ENCODE measurements at places on chromosomes 1 and 21.

- no peak for DNase-seq
These were observed 17.3 kb upstream of the LORICRIN start for GRCh38 chr1:153242160-153242559.

GRCh38 chr1:63847308-63847910, 73.6 kb downstream of the ROR1 start:
- DNase-seq, result peak; percentile 40

GRCh38 chr1:17877896-17878295, 122.8 kb downstream of the ACTL8 start:
- no peak for DNase-seq

GRCh38 chr1:31249854-31250253, 10.2 kb upstream of the NKAIN1 start:
- no peak for DNase-seq

GRCh38 chr1:74160046-74160445, 37.9 kb downstream of the LRRIQ3 start:
- DNase-seq, result no peak

- DNase-seq, result no peak
These were observed 105.1 kb upstream of the ACTRT2 start for GRCh38 chr1:2916153-2916552.

GRCh38 chr1:89295187-89295586, 22.5 kb upstream of the GBP5 start:
- DNase-seq, result no peak

DNA sequence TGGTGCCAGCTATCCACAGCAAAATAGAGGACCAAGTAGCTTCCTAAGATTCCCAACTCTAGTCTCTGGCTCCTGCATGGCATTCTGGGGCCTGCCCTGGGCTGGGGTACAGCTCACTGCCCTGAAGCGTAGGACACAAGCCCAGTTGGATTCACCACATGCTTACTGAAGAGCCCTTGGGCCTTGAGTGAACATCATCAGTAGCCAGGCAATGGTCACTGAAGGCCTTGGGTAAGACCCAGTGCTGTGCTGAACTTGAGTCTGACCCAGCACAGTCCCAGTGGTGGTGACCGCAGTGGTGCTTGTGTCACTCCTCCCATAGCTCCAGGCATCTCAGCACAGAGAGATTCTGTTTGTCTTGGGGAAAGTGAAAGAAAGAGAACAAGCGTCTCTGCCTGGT, 7.7 kb upstream of the LCE3A start:
- no peak for DNase-seq

- DNase-seq, result no peak
These were observed 95.1 kb downstream of the RHOU start for GRCh38 chr1:228830185-228830953.

GRCh38 chr1:166888373-166889111, 12.5 kb upstream of the TADA1 start:
- DNase-seq, result no peak

GRCh38 chr1:186218654-186219352, 156.2 kb downstream of the TPR start:
- DNase-seq, result no peak

DNA sequence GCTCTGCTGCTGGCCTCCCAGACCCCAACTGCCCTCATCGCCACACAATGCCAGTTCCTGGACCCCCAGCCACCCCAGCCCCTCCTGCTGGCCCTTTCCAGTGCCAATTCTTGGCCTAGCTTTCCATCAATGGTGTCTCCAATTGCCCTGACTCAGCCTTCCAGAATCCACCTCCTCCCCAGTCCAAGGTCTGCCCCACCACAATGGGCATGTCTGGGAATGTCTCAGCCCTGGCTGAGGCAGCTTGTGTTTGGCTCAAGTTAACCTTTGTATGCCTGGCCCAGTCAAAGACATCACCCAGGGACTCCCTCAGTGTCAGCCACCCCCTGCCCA, 16.4 kb downstream of the ALDH4A1 start:
- DNase-seq, result peak; percentile 82

GRCh38 chr1:85358702-85359438, 82.4 kb upstream of the BCL10 start:
- no peak for DNase-seq

DNA sequence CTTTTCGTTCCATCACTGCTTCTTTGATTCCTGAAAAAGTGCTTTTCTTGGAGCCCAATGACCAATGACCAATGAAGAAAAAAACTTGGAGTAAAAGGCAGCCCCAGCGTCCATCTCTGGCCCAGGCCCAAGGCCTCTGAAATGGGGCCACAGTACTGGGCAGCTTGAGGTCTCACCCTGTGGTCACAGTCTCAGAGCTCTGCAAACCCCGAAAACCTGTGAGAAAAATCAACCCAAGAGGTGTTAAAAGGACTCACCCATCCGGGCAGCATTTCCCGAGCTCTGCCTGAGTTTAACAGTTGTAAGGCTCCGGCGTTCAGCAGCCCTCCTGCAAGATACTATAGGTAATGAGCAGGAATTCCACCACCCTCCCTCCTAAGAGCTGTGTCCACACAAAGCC, 2.1 kb upstream of the EFHD2 start:
- no peak for DNase-seq

GRCh38 chr1:236016782-236017400, 48.0 kb downstream of the NID1 start:
- DNase-seq, result peak; percentile 66

DNA sequence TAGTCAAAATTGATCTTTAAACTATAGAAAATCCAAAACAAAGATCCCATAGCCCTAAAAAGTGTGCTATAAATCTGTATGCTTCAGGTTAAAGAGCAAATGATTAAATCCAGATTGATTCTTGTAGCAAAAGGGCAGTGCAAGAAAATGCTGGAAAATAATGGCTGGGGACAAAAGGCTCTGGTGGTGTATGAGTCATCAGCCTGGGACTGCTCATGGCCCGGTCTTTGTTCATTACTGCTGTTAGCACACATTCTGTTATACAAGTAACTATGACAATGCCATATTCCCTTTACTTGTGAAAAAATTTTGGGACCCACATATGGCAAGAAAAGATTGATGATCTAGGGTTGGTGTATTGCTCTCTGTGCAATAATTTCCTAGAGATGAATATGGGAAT, 89.1 kb downstream of the RWDD3 start:
- no peak for DNase-seq

DNA sequence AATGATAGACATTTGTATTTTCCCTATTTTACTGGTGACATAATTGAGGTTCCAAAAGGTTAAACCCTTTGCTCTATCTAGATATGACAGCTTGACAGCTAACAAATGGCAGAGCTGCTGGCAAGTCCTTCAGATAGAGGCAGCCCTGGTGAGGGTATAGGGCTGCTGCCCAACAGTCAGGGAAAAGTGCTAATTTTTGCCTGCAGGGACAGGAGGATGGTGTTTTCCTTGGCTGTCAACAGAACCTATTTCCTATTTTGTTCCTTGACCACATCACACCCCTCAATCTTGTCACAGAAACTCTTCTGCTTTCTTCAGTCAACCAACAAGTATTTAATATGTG, 12.3 kb downstream of the GPA33 start:
- DNase-seq, result no peak

DNA sequence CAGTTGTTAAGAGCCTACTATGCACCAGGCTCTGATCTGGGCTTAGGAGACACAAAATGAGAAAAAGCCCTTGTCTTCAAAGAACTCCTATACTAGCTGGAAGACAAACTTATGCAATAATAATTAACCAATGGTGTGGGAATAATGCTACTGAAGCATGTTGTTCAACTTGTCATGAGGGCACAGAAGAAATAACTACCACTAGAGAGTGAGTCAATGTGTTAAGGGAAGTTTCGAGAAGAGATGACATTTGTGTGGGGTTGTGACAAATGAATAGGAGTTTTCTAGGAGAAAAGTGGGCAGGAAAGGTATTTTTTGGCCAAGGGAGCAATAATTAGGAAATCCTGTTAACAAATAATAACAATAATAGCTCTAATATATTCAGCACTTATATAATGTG, 205.0 kb downstream of the PDE4B start:
- DNase-seq, result no peak

DNA sequence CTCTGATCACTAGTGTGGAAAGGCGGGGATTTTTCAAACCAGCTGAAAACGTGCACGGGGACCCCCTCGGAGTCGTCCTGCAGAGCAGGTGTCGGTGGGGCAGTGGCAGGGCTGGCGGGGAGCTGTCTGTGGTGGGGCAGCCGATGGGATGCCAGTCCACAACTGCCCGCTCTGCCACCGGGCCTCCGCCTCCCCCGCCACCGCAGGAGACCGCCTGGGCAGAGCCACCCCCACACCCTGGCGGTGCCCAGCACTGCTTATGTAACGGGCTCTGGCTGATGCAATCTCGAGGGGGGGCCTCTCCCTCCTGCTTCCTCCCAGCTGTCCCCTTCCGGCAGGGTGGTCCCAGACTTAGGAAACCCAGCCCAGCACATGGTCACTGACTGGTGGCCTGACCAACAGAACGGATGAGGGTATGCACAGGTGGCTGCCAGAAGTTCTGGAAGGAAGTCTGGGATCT, 9.3 kb downstream of the CHD5 start:
- DNase-seq, result no peak

- DNase-seq, result peak; percentile 49
These were observed 181.8 kb upstream of the ADGRL4 start for GRCh38 chr1:79188337-79188736.

- no peak for DNase-seq
These were observed 121.1 kb upstream of the SYT6 start for GRCh38 chr1:114274621-114275317.

DNA sequence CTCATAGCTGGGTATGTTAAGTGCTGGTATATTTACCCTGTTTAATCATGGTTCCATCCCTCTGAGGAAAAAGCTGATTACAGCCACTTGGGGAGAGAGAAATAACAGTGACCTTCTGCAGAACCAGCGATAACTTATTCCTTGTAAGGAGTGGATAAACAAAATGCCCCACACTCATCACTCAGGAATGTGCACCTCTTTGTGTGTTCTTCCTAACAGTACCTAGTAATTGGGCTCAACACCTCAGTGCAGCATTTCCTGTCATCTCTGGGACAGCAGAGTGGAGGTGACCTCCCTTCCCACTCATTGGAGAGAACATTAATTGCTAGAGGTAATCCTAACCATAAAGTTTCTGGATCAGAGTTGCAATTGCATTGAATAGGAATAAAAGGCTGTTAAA, 112.5 kb upstream of the F3 start:
- peak; percentile 78 for DNase-seq

GRCh38 chr1:157739229-157739901, 37.6 kb downstream of the FCRL2 start:
- no peak for DNase-seq

DNA sequence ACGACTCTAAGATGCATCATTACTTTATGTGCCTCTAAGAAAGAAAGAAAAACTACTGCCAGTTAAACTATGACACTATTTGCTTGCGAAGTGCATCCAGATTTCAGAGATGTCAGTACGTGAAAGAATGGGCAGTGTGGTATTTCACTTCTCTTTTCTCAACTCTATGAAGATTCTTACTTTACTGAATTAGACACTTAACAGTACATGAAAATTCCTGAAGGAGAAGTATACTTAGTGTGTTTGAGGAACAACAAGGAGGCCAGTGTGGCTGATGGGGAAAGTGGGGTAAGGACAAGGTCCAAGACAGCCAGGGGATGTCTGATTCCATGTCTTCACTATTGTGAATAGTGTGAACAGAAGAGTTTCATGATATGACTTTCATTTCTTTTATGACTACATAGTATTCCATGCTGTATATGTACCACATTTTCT, 53.9 kb upstream of the HSD17B7 start:
- DNase-seq, result no peak

DNA sequence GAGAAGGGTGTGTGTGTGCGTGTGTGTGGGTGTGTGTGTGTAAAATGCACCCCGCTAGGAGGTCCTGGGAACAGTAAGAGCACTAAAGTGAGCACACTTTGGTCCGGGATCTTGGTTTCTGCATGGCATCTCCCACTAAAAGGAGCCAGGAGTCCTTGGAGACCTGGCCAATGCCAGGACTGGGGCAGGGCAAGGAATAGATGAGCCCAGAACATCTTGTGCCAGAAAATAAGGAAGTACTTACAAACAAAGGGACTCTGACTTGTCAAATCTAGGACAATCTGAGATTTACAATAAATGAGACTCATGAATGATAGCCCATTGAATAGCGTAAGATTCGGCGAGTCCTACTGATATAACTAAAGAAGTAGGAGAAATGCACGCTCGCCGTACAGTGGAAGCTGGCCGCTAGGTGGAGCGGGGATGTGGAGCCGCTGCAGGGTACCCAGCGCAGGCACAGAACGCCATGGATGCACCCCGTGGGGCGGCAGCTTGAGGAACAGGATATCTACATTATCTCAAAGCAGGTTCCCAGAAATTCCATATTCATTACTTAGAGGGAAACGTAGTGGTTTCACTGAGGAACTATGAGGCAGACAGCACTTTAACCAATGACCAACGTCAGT, 7.1 kb downstream of the SLC37A1 start:
- no peak for DNase-seq

GRCh38 chr1:42211224-42211623, 46.7 kb upstream of the GUCA2A start:
- DNase-seq, result no peak

DNA sequence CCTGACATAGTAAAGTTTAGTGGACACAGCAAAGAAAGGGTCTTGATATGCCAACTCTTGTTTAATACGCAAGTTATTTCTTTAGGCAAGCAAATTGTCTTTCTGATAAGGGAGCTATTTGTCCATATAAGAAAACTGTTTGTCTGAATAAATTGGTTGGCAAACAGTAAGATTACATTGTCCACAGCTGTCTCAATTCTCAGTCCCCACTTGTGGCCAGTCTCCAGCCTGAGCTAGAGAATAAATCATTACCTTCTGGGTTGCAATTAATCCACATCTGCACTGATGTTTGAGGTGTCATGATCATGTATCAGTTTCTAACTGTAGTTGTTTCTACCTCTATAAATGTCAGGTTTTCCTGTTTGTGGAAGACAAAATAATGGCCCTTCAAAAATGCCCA, 60.0 kb upstream of the TNR start:
- DNase-seq, result no peak

GRCh38 chr1:197606168-197606845, 169.0 kb downstream of the DENND1B start:
- no peak for DNase-seq

DNA sequence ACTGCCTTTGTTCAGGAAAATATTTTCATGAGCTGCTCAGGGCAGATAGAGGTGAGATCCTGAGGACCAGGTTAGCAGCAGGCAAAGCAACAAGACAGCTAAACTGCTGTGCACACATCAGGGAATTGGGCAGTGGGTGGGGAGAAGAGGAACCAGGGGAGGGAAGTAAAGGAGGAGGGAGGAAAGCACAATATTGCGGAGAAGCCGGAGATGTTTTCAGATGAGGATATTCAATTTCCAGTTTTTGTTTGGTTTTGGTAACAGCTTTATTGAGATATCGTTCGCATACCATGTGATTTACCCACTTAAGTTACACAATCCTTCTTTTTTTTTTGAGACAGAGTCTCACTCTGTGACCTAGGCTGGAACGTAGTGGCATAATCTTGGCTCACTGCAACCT, 34.5 kb downstream of the EPHA10 start:
- DNase-seq, result no peak

DNA sequence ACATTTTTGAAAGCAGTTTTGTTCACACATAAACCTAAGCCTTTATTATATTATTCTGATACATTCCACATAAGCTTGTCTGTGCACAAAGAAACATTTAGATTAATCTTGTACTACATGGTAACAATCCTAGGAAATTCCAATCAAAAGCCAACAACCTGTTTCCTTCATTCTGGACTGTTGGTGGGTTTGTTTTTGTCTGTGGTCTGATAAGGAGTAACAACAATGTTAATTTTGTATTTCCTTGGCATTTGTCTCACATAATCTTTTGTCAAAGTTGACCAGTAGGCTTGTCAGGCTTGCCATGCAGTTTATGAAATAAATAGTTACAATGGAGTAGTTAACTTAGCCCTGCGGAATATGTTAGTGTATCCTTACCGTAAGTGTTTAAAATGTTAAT, 183.3 kb downstream of the DHRS3 start:
- DNase-seq, result peak; percentile 62

Data from amniotic epithelial cell (primary cell).